ENCODE measurements at places on chromosomes 5 and 9.
A peak's percentile ranks its signal among the peaks of the same experiment; 100 is the strongest.

- peak; percentile 18 for DNase-seq
These were observed 597.9 kb upstream of the SGCD start for GRCh38 chr5:155728857-155729683.

- no peak for DNase-seq
These were observed 104.9 kb downstream of the ANKRD18B start for GRCh38 chr9:33628865-33629410.

GRCh38 chr5:121640298-121640697, 211.4 kb upstream of the FTMT start:
- no peak for DNase-seq

GRCh38 chr5:176590035-176590717, 19.8 kb downstream of the GPRIN1 start:
- DNase-seq = no peak

- no peak for DNase-seq
These were observed 408.5 kb upstream of the GRAMD2B start for GRCh38 chr5:126014676-126015075.

GRCh38 chr5:30392897-30393296, 800.6 kb upstream of the CDH6 start:
- no peak for DNase-seq

DNA sequence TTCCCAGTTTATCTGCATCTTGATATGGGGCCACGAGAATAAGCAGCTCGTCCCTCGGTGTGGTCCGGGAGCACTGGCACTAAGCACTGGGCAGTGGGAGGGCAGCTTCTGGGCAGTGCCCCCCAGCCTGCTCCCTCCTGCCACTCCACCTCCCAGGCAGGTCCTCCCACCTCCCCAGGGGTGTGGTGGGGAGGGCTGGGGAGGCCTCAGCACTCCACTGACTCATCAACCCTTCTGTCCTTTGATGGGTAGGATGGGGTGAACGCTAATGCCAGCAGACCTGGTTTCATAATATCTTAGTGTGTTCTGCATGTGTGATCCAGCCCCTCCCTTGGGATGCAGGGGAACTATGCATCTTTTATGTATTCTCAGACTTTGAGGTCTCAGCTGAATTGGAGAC, 62.2 kb upstream of the GNE start:
- DNase-seq = no peak

GRCh38 chr5:72842816-72843215, 26.4 kb downstream of the TNPO1 start:
- no peak for DNase-seq

GRCh38 chr9:16329671-16330113, 540.8 kb downstream of the BNC2 start:
- no peak for DNase-seq

- DNase-seq = no peak
These were observed 33.2 kb upstream of the GRAMD2B start for GRCh38 chr5:126390051-126390450.

DNA sequence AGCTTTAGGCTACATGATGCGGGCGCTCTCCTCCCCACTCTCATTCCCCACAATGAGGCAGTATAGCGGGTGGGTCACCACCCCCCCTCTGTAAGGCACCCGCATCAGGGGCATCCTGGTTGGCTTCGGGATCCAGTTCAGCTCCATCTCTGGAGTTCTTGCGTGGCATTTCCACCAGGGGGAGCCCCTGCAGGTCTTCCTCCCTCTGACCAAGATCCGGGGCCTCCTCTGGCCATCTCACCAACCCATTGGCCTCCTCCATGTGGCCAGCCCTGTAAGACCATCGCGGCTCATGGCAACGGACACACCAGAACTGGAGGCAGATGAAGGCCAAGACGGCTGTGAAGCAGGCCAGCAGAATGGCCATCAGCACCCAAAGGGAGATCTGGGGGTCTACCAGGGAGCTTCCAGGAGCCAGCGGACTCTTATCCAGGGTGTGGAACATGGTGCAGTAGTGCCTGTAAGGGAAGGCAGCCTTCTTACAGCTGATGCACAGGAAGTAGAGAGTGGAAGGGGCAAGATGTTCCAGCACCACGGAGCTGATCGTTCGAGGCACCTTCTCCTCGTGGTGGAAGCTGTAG, 77.0 kb downstream of the CYFIP2 start:
- DNase-seq = no peak

Measured in iPS DF 6.9 (cell line).